ENCODE measurements at places on chromosomes 1 and 21.

DNA sequence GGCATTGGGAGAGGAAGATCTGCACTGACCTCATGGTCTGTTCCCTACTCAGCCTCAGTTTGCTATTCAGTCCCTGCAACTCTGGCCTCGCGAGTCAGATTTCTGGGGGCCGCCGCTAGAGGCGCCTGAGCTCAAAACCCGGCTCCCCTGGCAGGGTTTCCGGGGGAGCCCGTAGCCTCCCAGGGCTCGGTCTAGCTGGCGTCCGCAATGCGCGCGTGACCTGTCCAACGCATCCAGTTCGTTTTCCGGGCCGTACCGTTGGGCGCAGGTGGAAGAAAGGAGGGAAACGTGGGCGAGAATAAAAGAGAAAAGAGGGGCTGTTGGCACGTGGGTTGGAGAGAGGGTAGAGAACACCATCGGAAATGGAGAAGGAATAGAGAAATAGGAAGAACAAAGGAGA is at the start of gene ADAM30:
TSS of gene ADAM30 (minus strand) at position 213 of the 400 bp plus-strand sequence. CDS start at position 34, 179 bp downstream.
- no peak for DNase-seq

DNA sequence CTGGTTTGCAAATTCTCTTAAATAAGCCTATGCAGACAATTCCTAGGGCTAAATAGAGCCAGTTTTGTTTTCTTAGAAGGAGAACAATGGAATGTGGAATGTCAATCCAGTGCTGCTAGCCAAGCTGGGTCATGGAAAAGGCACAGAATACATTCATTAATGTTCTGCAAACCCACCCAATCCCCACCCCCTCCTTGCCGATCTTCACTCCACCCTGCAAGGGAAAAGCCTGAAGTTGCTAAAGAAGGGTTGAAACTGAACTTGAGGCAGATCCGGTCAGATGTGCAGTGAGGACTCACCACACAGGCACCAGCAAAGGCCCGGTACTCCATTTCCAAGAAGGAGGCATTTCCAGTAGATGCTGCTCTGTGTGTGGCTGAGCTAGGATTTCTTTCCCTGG is 179.6 kb downstream of the PLPP3 start:
- no peak for DNase-seq

- DNase-seq: no peak
Measured at GRCh38 chr1:225949041-225949440, 8.0 kb upstream of the LEFTY2 start.

- no peak for DNase-seq
Measured at GRCh38 chr1:84957966-84958365, 38.9 kb downstream of the MCOLN2 start.
